ENCODE measurements at places on chromosomes 5 and 9. TPM values are rescaled to one million over a fixed set of nuclear protein-coding genes. Genes with fewer than 3 reads are reported as not detected.

The PCDHA6 gene
- 6.5 TPM for total RNA-seq

DNA sequence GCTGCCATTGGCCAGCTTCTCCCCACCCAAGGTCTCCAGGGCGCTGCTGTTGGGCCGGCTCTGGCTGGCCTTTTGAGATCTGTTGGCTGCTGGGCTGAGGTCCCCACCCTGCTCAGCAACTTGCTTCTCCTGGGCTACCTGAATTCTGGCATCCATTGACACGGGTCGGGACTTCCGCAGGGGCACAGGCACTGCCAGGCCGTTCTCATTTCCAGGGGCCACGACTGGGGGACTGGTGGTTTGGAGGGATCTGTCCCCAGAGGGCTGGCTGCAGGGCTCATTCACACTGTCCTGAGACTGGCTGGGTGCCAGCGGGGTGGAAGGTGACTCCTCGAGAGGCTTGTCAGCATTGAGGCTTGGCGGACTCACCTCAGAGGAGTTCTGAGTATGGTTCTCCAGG lies 87.1 kb upstream of the FBXW11 start:
- 0 out of 2 replicates have a peak, but pooled peaks cover 4% of the 10 kb centered on the region for H3K4me1 ChIP-seq
- H3K27me3 ChIP-seq, result no peaks in the 10 kb centered on the region
- no peak for DNase-seq
- H3K36me3 ChIP-seq, result no peaks in the 10 kb centered on the region
- no peak overlapping the region for H3K4me3 ChIP-seq
- H3K27ac ChIP-seq, result no peak overlapping the region

The PDCD1LG2 gene
- total RNA-seq, result not detected

DNA sequence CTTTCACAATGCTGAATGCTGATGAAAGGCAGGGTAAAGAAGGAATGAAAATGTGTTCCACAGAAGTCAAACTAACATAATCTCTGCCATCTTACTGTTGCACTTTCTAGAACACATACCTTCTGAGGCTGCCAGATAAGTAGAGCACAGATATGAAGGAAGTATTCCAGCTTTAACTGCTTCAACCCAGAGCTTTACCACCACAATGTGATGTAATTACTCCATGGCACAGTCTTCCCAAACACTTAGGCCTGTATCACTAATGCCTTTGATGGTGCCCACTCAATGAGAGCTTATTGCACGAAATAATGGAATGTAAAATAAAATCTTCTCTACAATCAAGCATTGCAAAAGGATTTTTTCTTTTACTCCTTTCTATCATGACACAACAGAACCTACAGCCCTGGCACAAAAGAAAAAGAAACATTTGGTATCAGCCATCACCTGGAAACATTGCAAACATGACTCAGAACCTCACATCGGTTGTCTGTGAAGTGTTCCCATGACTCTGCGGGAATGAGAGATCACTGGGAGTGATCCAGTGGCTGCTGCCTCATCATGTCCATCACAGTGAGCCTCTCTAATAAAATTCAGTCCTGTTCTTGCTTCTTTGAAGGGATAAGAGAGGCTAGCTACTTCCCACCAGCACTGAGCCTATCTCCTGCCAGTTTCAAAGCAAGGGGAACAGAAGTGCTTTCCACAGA lies 385.8 kb downstream of the EFNA5 start:
- H3K4me3 ChIP-seq, result no peak overlapping the region
- no peak overlapping the region for H3K27ac ChIP-seq
- no peaks in the 10 kb centered on the region for H3K4me1 ChIP-seq
- H3K36me3 ChIP-seq, result no peaks in the 10 kb centered on the region
- no peaks in the 10 kb centered on the region for H3K27me3 ChIP-seq

The RNF183 gene
- total RNA-seq, result not detected

DNA sequence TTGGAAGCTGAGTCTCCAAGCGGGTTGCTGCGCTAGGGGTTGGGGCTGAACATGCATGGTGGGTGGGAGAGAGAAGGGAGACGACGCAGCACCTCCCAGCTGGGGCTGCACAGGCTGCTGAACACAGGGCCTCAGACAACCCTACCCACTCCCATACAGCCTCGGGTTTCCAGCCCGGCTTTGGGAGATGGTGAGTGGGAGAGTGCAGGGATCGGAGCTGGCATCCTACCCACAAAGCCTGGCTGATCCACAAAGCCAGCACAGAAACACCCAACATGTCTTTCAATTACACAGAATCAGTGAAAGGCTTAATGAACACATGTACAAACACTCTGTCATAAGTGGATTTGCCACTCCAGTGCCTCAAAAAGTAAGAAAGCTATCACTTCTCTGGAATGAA lies 64.8 kb downstream of the NSG2 start:
- H3K36me3 ChIP-seq, result no peaks in the 10 kb centered on the region
- no peaks in the 10 kb centered on the region for H3K27me3 ChIP-seq
- DNase-seq, result no peak
- peaks cover 5% of the 10 kb centered on the region for H3K4me1 ChIP-seq

DNA sequence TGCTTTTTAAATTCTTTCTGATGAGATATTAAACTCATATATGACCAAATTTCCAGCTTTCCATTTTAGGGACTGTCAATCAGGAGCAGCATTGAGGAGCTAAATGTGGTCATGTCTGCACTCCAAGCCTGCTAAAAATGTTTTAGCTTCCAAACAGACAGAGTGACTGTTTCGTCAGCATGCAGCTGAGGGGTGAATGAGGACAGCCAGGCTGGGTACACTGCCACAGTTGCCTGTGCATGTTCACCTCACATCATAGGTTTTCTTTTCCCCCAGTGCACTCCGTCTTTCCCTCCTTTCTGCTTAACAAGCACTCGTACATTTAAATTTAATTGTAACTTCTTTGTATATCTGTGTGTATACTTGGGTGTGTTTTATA lies 138.1 kb downstream of the ARRDC3 start:
- H3K4me3 ChIP-seq, result no peak overlapping the region
- H3K27ac ChIP-seq, result no peak overlapping the region
- H3K27me3 ChIP-seq, result no peaks in the 10 kb centered on the region
- no peaks in the 10 kb centered on the region for H3K4me1 ChIP-seq

GRCh38 chr5:148620091-148620490 lies 34.2 kb downstream of the HTR4 start:
- no peak overlapping the region for H3K27ac ChIP-seq
- no peaks in the 10 kb centered on the region for H3K4me1 ChIP-seq
- H3K27me3 ChIP-seq, result no peaks in the 10 kb centered on the region

The DIRAS2 gene
- total RNA-seq, result 0.11 TPM

- no peak overlapping the region for H3K27ac ChIP-seq
- H3K4me3 ChIP-seq, result no peak overlapping the region
- DNase-seq, result no peak
- H3K27me3 ChIP-seq, result no peaks in the 10 kb centered on the region
These were observed 94.0 kb upstream of the SLC25A48 start for GRCh38 chr5:135740475-135740874.

GRCh38 chr9:109986521-109986991 lies 206.6 kb downstream of the PALM2AKAP2 start:
- no peaks in the 10 kb centered on the region for H3K4me1 ChIP-seq
- no peaks in the 10 kb centered on the region for H3K27me3 ChIP-seq
- DNase-seq, result no peak
- H3K36me3 ChIP-seq, result no peaks in the 10 kb centered on the region
- no peak overlapping the region for H3K27ac ChIP-seq
- H3K4me3 ChIP-seq, result no peak overlapping the region

The CCL27 gene
- not detected for total RNA-seq

GRCh38 chr9:91391412-91391811 lies 29.7 kb upstream of the AUH start:
- no peak for DNase-seq
- H3K27ac ChIP-seq, result no peak overlapping the region
- no peaks in the 10 kb centered on the region for H3K4me1 ChIP-seq
- no peaks in the 10 kb centered on the region for H3K27me3 ChIP-seq
- H3K4me3 ChIP-seq, result no peak overlapping the region

GRCh38 chr9:121561385-121562222 lies 62.0 kb upstream of the GGTA1 start:
- peaks cover 12% of the 10 kb centered on the region for H3K4me1 ChIP-seq
- H3K4me3 ChIP-seq, result no peak overlapping the region
- no peaks in the 10 kb centered on the region for H3K27me3 ChIP-seq
- DNase-seq, result no peak

GRCh38 chr5:136332223-136333015 lies 32.9 kb downstream of the TRPC7 start:
- no peak for DNase-seq
- no peaks in the 10 kb centered on the region for H3K36me3 ChIP-seq
- no peak overlapping the region for H3K27ac ChIP-seq
- H3K27me3 ChIP-seq, result no peaks in the 10 kb centered on the region

- no peaks in the 10 kb centered on the region for H3K27me3 ChIP-seq
- H3K4me3 ChIP-seq, result no peak overlapping the region
- no peak overlapping the region for H3K27ac ChIP-seq
- no peak for DNase-seq
- no peaks in the 10 kb centered on the region for H3K4me1 ChIP-seq
These were observed 7.6 kb upstream of the AK1 start for GRCh38 chr9:127884976-127885490.

The TMEM232 gene
- total RNA-seq, result 1.3 TPM

DNA sequence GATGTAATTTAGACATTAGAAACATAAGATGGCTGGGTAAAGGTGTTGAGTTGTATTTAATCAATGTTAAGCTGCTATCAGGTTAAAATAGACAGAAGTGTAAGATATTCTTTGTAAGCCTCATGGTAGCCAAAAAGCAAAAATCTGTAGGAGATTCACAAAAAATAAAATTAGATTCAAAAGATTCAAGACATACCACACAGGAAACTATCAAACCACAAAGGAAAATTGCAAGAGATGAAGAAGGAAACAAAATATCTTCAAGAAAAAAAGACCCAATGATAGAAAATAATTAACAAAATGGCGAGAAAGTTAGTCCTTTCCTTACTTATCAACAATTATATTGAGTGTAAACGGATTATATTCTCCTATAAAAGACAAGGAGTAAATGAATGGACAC lies 15.3 kb downstream of the XRCC4 start:
- no peaks in the 10 kb centered on the region for H3K4me1 ChIP-seq
- H3K27me3 ChIP-seq, result no peaks in the 10 kb centered on the region
- no peaks in the 10 kb centered on the region for H3K36me3 ChIP-seq
- no peak overlapping the region for H3K4me3 ChIP-seq
- DNase-seq, result no peak

DNA sequence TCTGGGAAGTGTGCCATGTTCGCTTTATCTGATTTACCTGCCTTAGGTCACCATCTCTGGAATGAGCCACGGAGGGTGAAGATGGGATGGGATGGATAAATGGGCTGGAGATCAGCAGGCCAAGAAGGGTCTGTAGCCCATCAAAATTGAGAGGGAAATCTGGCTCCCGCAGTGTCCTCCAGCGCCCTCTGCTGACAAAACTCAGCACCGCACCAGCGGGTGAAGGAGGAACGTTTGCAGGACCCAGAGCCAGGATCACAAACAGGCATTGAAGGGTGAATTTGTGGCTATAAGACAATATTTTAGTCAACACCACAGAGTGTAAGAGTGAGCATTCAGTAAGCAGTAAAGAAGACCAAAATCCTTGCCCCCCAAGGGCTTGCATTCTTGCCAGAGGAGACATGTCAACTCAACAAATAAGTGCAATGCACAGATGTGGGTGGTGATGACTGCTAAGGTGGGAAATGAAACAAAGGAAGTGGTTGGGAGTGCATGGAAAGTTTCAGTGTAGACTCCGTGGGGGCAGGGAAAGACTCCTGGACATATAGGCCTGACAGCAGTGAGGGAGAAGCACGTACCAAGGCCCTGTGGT lies 124.4 kb downstream of the TENT4A start:
- no peaks in the 10 kb centered on the region for H3K4me1 ChIP-seq
- H3K36me3 ChIP-seq, result no peaks in the 10 kb centered on the region
- H3K27me3 ChIP-seq, result no peaks in the 10 kb centered on the region
- H3K4me3 ChIP-seq, result no peak overlapping the region
- no peak overlapping the region for H3K27ac ChIP-seq

- no peaks in the 10 kb centered on the region for H3K4me1 ChIP-seq
These were observed 173.5 kb upstream of the DMAC1 start for GRCh38 chr9:7973123-7973522.

DNA sequence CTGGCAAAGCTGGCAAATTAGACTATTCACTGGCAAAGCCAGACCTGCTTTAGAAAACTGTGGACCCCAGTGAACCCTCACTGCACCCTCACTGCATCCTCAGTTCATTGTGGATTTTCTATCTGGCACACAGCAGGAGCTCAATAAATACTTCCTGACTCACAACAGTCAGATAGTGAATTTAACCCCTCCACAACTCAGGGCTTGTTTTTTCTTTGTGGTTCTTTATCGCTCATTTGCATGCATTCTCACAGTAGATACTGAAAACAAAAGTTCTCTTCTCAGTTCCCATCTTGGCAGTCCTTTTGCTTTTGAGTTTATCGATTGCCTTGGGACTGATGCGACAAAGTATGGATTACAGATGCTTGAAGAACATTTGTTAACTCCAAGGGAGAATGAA lies 99.8 kb downstream of the ACTL7B start:
- H3K4me3 ChIP-seq, result no peak overlapping the region
- H3K27me3 ChIP-seq, result no peaks in the 10 kb centered on the region
- H3K4me1 ChIP-seq, result no peaks in the 10 kb centered on the region
- no peak overlapping the region for H3K27ac ChIP-seq

DNA sequence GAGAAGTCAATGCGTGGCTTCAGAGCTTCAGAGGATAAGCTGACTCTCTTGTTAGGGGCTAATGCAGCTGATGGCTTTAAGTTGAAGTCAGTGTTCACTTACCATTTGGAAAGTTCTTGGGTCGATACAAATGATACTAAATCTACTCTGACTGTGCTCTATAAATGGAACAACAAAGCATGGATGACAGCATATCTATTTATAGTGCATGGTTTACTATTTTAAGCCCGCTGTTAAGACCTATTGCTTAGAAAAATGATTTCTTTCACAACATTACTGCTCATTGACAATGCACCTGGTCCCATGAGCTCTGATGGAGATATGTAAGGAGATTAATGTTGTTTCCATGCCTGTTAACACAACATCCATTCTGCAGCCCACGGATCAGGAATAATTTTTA lies 435.7 kb downstream of the MAT2B start:
- H3K4me3 ChIP-seq, result no peak overlapping the region
- H3K27ac ChIP-seq, result no peak overlapping the region
- no peaks in the 10 kb centered on the region for H3K4me1 ChIP-seq

GRCh38 chr5:178496642-178497041 lies 93.6 kb downstream of the COL23A1 start:
- H3K27ac ChIP-seq, result no peak overlapping the region
- no peak overlapping the region for H3K4me3 ChIP-seq
- no peaks in the 10 kb centered on the region for H3K36me3 ChIP-seq
- no peaks in the 10 kb centered on the region for H3K4me1 ChIP-seq

DNA sequence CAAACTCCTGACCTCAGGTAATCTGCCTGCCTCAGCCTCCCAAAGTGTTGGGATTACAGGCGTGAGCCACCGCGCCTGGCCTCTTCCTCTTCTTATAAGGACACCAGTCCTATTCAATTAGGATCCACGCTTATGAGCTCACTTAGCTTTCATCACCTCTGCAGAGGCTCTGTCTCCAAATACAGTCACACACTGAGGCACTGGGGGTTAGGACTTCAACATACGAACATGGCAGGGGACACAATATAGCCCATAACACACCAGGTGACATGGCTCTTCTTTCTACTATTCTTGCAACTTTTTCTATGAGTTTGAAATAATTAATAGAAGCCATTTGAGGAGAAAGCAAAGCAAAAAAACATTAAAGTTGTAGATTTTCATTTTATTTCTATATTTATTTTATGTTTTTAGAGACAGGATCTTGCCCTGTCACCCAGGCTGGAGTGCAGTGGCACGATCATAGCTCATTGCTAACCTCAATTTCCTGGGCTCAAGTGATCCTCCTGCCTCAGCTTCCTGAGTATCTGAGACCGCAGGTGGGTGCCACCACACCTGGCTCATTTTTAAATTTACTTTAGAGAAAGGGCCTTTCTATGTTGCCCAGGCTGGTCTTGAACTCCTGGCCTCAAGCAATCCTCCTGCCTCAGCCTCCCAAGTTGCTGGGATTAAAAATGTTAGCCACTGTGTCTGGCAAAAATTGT lies 6.0 kb upstream of the PRRT1B start:
- no peak overlapping the region for H3K27ac ChIP-seq
- H3K27me3 ChIP-seq, result peaks cover 7% of the 10 kb centered on the region
- no peak overlapping the region for H3K4me3 ChIP-seq
- H3K4me1 ChIP-seq, result no peaks in the 10 kb centered on the region
- DNase-seq, result no peak
- H3K36me3 ChIP-seq, result no peaks in the 10 kb centered on the region

The SH3PXD2B gene
- 72.9 TPM for total RNA-seq

Measured in H1 (cell line).